ENCODE measurements at places on chromosomes 5 and 9.

DNA sequence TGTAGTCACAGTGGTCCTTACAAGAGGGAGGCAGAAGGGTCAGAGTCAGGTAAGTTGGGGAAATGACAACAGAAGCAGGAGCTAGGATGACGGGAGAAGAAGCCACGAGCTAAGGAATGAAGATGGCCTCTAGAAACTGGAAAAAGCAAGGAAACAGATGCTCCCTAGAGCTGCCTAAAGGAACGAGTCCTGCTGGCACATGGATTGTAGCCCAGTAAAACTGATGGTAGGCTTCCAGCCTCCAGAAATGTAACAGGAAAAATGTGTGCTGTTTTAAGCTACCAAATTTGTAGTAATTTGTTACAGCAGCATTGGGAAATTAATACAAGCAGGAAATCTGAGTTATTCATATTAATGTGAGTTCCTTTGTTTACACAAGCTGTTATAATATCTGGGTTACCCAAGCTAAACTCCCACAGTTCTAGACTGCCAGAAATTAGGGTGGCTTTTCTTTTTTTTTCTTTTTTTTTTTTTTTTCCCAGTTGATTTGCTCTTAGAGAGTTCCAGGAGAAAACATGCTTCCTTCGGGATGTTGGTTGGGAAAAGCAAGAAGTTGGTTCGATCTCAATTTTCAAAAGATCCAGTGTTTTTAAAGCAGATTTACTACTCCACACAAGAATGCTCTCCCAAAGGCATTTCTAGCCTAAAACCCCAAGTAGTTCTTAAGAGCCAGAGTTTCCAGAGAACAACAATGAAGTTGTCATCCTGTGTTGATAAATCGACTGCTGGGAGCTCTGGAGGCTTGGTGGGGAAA is 400.0 kb upstream of the SLC24A2 start:
- no peak for DNase-seq

DNA sequence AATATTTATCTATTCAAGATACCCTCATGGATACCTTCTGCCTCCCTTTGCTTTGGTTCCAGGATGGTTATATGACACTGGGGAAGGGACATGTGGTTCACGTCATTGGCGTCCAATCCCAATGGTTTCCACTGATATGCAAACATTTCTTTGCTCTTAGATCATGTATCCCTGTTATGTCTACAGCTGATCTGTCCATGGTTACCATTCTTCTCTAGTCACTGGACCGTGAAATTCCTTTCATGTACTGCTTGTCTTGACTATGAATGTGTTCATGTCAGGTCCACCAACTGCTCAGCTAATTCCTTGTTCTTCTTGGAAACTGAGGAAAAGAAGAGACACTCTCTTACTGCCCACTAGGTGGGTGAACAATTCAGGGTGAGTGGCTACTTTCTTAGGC is 391.1 kb upstream of the ZNF608 start:
- no peak for DNase-seq

- no peak for DNase-seq
Observed at GRCh38 chr5:148391422-148391821, 7.7 kb downstream of the FBXO38 start.

DNA sequence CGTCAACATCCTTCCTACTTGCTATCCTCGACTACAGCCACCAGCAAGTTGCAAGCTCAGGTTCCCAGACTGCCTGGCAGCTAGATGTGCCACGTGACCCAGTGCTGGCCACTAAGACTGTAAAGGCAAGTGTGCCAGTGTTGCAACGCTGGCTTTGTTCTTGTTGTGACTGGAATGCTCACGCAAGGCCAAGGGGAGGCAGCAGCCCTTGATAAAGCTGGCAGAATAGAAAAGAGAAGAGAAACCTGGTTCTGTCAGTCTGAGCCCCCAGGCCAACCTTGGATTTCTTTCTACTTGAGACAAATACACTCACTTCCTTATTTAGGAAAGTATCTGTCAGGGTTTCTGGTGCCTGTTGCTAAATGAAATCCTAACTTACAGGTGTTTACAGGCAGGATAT is 113.0 kb downstream of the KLHL3 start:
- no peak for DNase-seq

DNA sequence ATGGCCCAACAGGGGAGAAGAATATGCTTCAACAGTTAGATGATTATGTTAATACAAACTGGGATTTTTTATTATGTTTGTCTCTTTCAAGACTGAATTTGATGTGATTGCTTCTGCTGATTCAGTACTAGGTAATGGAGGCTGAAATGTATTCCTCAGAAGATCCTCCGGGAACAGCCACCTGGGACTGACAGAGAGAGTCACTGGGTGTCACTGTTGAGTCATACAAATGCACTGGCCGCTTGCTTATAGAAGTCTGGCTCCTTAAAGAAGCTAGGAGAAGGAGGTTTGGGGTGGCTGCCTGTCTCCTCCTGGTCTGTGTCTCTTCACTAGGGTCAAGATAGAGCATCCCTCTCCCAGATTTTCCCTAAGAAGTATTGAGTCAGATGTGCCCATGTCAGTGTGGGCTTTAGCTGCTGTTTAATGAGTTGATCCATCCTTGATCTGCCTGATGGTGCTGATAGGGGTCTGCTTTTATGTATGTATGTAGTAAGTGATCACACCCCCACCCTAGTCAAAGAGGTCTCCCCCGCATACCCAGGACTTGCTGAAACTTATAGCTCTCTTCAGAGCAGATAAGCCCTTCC is 773.4 kb downstream of the BRINP1 start:
- DNase-seq, result no peak

DNA sequence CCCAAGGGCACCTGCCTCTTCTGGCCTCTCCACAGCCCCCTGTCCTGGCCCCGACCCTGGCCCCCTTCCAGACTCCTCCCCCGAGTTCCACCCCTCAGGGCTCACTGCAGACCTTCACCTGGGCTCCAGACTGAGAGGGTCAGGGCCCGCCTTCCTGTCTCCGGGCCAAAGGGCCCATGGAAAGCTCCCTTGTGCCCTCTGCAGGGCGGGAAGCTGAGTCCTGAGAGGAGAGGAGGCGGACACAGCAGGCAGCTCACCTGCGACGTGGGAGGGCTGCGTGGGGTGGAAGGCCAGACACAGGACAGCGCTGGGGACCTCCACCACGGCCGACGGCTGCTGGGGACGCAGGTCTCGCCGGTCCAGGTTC is 20.6 kb downstream of the DYNC2I2 start:
- DNase-seq, result no peak

GRCh38 chr9:123378956-123379660 is 23.1 kb downstream of the CRB2 start:
- no peak for DNase-seq

- no peak for DNase-seq
Observed at GRCh38 chr9:4102078-4102477, 197.8 kb downstream of the GLIS3 start.

DNA sequence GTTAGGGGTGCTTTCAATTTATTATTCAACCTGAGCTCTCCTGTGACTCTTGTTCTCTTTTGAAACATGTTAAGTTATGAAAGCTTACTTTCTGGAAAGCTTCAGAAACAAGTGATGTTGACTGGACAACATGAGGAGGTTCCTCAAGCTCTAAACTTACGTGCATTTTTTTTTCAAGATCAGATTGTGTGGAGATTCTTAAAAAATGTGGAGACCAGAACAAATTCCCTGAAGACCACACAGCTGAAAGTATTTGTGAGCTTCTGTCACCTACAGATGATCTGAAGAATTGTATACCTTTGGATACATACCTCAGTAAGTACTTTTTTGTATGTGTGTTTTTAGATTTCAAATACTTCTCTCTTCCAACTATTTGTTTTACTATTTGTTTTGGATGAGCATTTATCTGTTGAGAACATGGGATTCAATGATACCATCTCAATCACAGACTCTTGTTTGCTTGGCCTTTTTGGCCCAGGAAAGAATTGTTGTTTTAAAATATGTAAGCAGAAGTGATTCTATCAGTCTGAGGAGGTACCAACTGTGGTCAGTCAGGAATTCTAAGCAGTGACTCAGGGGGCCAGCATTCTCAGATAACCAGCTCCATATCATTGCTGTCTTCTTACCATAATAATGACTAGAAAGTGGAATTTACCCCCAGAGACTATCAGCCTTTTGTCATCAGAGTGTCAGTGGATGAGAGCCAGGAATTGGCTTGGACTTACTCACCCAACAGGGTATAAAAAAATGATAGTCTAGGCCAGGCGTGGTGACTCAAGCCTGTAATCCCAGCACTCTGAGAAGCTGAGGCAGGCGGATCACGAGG is 34.4 kb upstream of the GLIPR2 start:
- DNase-seq, result no peak

DNA sequence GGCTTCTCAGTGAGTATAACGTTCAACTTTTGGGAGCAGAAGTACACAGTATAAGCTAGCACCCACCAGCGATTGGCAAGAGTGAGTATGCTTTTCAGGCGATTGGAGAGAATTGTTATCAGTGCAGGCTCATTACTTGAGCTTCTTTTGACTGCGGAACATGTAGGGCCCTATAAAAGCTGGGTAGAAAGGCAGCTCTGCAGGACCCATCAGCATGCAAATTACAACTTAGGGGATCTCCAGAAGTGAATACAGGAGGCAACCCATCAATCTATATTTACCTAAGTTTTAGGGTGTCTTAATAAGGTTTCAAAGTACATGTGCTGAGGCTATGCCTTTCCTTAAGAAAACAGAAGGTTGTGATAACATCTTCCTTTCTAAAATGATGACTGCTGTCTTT is 225.0 kb downstream of the MLLT3 start:
- DNase-seq, result no peak

- no peak for DNase-seq
Observed at GRCh38 chr5:176612855-176613254, 2.9 kb upstream of the GPRIN1 start.

- no peak for DNase-seq
Observed at GRCh38 chr9:114037961-114038723, 40.0 kb downstream of the AMBP start.

DNA sequence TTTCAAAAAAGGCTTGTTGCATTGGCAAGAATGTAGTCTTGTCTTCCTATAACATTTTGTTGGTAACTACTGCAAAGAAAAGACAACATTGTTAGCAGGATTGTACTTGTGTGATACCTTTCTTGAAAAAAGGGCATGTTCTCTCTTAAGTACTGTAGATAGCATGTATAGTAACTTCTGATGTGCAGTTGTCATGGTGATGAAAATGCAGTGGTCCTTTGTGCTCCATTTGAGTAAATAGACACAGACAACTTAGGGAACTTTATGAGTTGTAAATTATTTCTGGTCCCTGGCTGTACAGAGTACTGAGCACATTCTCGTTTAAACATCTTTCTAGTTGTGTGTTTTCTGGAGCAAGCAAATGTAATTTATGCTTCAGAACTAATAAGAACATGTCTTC is 103.3 kb downstream of the CD180 start:
- no peak for DNase-seq

- DNase-seq, result no peak
Observed at GRCh38 chr5:9691261-9691660, 61.1 kb upstream of the TAS2R1 start.

GRCh38 chr9:124615100-124615742 is 108.0 kb upstream of the NR5A1 start:
- DNase-seq, result no peak

GRCh38 chr5:52774005-52774410 is 13.7 kb upstream of the ITGA1 start:
- no peak for DNase-seq

DNA sequence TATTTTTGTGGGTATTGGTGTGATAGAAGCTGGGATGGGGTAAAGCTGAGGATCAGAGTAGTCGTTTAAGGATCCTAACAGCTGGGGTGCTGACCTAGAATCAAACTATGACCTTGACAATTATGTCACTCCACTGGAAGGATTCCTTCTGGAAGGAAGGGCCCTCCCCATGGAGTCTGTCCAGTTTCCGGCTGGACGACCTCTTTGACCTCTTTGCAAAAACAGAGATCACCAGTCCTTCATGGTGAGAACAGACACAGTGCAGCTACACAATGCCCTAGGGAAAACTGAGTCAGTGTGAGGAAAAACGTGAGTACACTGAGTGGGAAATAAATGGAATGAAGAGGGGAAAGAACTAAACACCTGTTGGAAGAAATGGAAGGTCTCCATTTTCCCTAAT is 445.6 kb downstream of the MAT2B start:
- no peak for DNase-seq

GRCh38 chr5:144369006-144369405 is 198.3 kb downstream of the KCTD16 start:
- DNase-seq, result no peak

GRCh38 chr9:127180457-127181314 is 58.3 kb upstream of the ANGPTL2 start:
- no peak for DNase-seq

DNA sequence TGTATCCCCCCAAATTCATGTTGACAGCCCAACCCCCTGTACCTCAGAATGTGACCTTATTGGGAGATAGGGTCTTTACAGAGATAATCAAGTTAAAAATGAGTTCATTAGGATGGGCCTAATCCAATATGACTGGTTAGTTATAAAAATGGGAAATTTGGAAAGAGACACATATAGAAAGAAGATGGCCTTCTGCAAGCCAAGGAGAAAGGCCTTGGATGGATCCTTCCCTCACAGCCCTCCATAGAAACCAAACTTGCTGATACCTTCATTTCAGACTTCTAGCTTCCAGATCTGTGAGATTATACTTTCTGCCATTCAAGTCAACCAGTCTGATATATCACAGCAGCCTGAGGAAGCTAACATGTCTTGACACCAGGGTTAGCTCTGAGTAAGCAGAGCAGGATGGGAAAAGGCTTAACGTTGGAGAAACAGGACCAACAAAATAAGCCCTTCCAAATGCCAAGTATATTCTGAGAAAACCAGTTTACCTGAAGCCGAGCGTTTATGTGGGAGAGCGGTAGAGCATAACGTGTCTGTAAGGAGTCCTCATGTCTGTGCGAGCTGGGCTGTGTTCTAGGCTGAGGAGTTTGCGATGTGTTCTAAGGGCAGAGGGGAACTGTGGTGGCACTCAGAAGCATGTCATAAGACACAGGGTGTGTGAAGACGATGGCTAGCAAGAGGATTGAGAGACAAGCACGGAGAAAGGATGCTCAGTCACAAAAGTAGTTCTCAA is 206.1 kb downstream of the PIK3R1 start:
- no peak for DNase-seq

- DNase-seq, result no peak
Observed at GRCh38 chr9:28410411-28410810, 837.1 kb upstream of the C9orf72 start.

DNA sequence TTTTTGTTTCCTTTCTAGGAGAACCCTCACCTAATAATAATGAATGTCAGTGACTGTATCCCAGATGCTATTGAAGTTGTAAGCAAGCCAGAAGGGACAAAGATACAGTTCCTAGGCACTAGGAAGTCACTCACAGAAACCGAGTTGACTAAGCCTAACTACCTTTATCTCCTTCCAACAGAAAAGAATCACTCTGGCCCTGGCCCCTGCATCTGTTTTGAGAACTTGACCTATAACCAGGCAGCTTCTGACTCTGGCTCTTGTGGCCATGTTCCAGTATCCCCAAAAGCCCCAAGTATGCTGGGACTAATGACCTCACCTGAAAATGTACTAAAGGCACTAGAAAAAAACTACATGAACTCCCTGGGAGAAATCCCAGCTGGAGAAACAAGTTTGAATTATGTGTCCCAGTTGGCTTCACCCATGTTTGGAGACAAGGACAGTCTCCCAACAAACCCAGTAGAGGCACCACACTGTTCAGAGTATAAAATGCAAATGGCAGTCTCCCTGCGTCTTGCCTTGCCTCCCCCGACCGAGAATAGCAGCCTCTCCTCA is 87.1 kb downstream of the OSMR start:
- DNase-seq, result no peak

- no peak for DNase-seq
Observed at GRCh38 chr5:156685481-156685880, 164.6 kb upstream of the PPP1R2B start.

GRCh38 chr5:151115272-151115905 is 34.6 kb upstream of the TNIP1 start:
- peak; percentile 58 for DNase-seq

GRCh38 chr5:84273517-84273883 is 111.2 kb downstream of the EDIL3 start:
- DNase-seq, result no peak
